Suprapubic skin (tissue), 4 donors: ENCODE measurements at places on chromosomes 7 and 10.

DNA sequence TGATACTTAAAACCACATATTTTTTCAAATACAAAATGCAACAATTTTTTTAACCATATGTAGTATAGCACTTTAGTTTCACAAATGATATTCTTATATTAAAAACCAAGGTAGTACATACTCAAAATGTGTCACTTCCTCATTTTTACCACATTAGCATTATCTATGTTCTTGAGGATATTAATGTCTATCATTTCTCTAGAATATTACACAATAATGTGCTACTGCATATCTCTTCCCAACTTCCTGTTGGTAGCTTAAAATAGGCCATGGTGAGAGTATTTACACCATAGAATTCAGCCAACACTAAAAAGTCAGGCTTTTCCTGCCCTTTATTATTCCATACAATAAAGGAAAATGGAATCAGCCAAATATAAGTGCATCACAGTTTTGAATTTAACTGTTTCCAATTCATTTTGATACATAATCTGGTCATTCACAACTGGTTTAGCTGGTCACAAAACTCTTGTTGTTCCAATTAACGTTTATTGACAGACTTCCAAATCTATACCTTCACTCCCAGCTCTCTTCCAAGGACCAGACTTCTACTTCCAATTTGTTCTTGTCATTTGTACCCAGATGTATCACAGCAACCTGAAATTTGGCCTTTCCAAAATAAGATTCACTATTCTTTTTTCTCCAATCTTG, 20.0 kb upstream of the LRRC17 start:
- H3K27me3 ChIP-seq, result no peaks in the 10 kb centered on the region
- H3K4me3 ChIP-seq, result no peak overlapping the region
- no peak overlapping the region for H3K27ac ChIP-seq
- H3K36me3 ChIP-seq, result no peaks in the 10 kb centered on the region

GRCh38 chr7:115477193-115477651, 553.3 kb downstream of the TFEC start:
- no peak overlapping the region for H3K27ac ChIP-seq
- H3K4me1 ChIP-seq, result peaks cover 15% of the 10 kb centered on the region
- H3K4me3 ChIP-seq, result peak overlapping the region; percentile 44
- H3K36me3 ChIP-seq, result no peaks in the 10 kb centered on the region

GRCh38 chr10:127196282-127197153, at the start of gene INSYN2A:
Gene INSYN2A, minus strand, starts transcription at chr10:127196591. Its CDS starts 20,196 bp downstream, at chr10:127176395.
- H3K4me3 ChIP-seq, result peak within 1 kb of the TSS; percentile 61
- peaks cover 9% of the 10 kb centered on the region for H3K27me3 ChIP-seq
- peaks cover 2% of the 10 kb centered on the region for H3K36me3 ChIP-seq
- H3K4me1 ChIP-seq, result peaks cover 24% of the 10 kb centered on the region
- no peak within 1 kb of the TSS for H3K27ac ChIP-seq

DNA sequence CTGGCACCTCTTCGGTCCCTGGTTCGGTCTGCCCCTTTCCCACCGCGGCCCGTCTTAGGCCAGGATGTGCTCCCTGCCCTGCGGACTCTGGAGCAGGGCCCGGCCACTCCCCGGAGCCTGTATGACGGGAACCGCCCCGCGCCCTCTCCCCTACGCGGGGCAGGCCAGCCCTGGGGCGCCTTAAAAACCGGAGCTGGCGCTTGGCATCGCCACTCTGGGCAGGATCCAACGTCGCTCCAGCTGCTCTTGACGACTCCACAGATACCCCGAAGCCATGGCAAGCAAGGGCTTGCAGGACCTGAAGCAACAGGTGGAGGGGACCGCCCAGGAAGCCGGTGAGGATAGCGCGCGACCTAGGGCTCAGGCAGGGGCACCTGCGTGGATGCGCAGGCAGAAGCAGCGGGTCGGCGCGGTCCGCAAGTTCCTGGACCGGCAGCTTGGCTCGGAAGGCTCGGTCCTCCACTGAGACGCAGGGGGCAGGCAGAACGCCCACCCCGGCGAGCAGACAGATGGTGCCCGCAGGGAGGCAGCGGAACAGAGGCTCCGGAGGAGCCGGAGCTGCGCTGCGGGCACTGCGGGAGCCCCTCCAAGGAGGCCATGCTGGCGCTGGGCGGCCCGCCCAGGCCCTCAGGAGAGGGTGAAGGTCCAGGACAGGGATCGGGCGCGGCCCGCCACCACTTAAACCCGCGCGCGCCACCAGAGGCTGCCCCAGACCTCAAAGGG, at the start of gene ADIRF:
TSS of gene ADIRF (plus strand) at position 212 of the 723 bp plus-strand sequence. CDS start at position 275, 63 bp downstream.
- no peaks in the 10 kb centered on the region for H3K27me3 ChIP-seq
- peak; percentile 88 for DNase-seq
- peak within 1 kb of the TSS; percentile 99 for H3K27ac ChIP-seq
- peak within 1 kb of the TSS; percentile 74 for H3K4me3 ChIP-seq
- H3K4me1 ChIP-seq, result peaks cover 88% of the 10 kb centered on the region

GRCh38 chr10:59898125-59898835, 8.1 kb downstream of the CCDC6 start:
- no peaks in the 10 kb centered on the region for H3K36me3 ChIP-seq
- no peaks in the 10 kb centered on the region for H3K27me3 ChIP-seq
- H3K4me3 ChIP-seq, result no peak overlapping the region
- DNase-seq, result no peak
- peak overlapping the region; percentile 17 for H3K27ac ChIP-seq

- H3K4me3 ChIP-seq, result no peak overlapping the region
- peaks cover 21% of the 10 kb centered on the region for H3K4me1 ChIP-seq
- DNase-seq, result no peak
- H3K36me3 ChIP-seq, result no peaks in the 10 kb centered on the region
- no peaks in the 10 kb centered on the region for H3K27me3 ChIP-seq
Measured at GRCh38 chr10:19952224-19953010, 136.2 kb downstream of the PLXDC2 start.

- DNase-seq, result no peak
- H3K27ac ChIP-seq, result peak overlapping the region; percentile 93
- peaks cover 49% of the 10 kb centered on the region for H3K4me1 ChIP-seq
- H3K27me3 ChIP-seq, result no peaks in the 10 kb centered on the region
Measured at GRCh38 chr10:73744664-73744975, 448 bp downstream of the SEC24C start.

GRCh38 chr10:20265146-20265545, 448.9 kb downstream of the PLXDC2 start:
- no peak overlapping the region for H3K27ac ChIP-seq
- H3K4me3 ChIP-seq, result no peak overlapping the region
- no peak for DNase-seq
- H3K4me1 ChIP-seq, result no peaks in the 10 kb centered on the region
- H3K36me3 ChIP-seq, result peaks cover 9% of the 10 kb centered on the region

- H3K27ac ChIP-seq, result no peak overlapping the region
- no peaks in the 10 kb centered on the region for H3K4me1 ChIP-seq
- H3K4me3 ChIP-seq, result no peak overlapping the region
- no peak for DNase-seq
Measured at GRCh38 chr10:60872451-60872850, 71.5 kb downstream of the RHOBTB1 start.

GRCh38 chr7:16234493-16235146, 186.7 kb downstream of the CRPPA start:
- no peak overlapping the region for H3K4me3 ChIP-seq
- H3K27ac ChIP-seq, result no peak overlapping the region
- no peaks in the 10 kb centered on the region for H3K27me3 ChIP-seq
- no peaks in the 10 kb centered on the region for H3K4me1 ChIP-seq
- DNase-seq, result no peak
- no peaks in the 10 kb centered on the region for H3K36me3 ChIP-seq

DNA sequence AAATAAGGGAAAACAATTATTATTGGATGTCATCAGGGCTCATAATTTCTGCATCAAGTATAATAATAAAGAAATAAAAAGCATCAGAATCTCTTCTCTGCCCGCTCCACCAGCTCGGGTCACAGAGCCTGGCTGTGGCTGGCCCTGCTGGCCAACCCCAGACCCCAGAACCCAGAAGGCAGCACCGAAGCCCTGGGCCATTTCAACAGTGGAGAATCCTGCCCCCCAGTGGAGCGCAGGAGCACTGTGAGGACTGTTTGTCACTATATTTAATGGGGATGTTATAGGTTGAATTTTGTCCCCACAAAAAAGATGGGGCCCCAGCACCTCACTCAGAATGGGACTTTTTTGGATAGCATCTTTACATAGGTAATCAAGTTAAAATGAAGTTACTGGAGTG, 27.3 kb downstream of the DENND11 start:
- no peaks in the 10 kb centered on the region for H3K27me3 ChIP-seq
- H3K4me1 ChIP-seq, result peaks cover 5% of the 10 kb centered on the region

DNA sequence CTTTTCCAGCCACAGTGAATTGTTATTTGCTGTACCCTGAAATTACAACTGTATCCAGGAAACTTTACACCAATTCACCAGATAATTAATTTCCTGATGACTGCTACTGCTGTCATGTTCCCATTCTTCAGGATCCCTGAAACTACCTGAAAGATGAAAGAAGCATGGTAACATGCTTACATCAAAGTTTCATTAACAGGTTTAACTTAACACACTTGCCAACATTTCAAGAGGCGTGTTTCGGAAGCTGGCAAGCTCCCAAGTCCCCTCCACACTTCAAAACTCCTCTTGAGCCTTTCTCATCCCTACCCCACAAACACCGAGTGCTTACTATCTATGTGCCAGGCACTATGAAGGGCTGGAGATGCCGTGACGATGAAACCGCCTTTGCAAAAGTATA, 88.6 kb downstream of the MPP7 start:
- peaks cover 6% of the 10 kb centered on the region for H3K4me1 ChIP-seq
- DNase-seq, result no peak
- no peaks in the 10 kb centered on the region for H3K36me3 ChIP-seq
- no peak overlapping the region for H3K4me3 ChIP-seq
- H3K27ac ChIP-seq, result no peak overlapping the region
- H3K27me3 ChIP-seq, result no peaks in the 10 kb centered on the region

GRCh38 chr10:124420254-124420653, 1.5 kb upstream of the OAT start:
- no peak overlapping the region for H3K27ac ChIP-seq
- H3K4me3 ChIP-seq, result no peak overlapping the region
- DNase-seq, result no peak
- H3K36me3 ChIP-seq, result no peaks in the 10 kb centered on the region
- no peaks in the 10 kb centered on the region for H3K27me3 ChIP-seq

DNA sequence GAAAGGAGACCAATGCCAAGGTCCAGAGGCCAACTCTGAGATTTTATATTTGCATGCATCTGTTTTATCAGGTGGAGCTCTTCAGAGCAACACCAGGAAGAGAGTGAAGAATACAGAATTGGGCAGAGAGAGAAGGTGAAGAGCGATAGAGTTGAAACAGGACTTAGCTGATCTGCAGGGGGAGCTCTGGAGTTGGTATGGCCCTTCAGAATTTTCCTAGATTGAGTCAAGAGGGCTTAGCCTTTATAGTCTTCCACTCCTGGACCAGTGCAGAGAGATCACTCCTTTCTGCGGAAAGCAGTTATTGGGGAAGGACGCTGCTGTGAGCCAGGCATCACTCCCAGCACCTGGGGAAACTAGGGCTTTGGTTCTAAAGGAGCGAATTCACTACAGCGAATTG, 105.0 kb upstream of the DGKB start:
- H3K4me1 ChIP-seq, result no peaks in the 10 kb centered on the region
- no peaks in the 10 kb centered on the region for H3K27me3 ChIP-seq
- H3K36me3 ChIP-seq, result no peaks in the 10 kb centered on the region
- H3K27ac ChIP-seq, result no peak overlapping the region
- DNase-seq, result no peak

GRCh38 chr7:156819733-156820295, 73.2 kb downstream of the LMBR1 start:
- no peak overlapping the region for H3K27ac ChIP-seq
- no peak overlapping the region for H3K4me3 ChIP-seq
- H3K36me3 ChIP-seq, result peaks cover 7% of the 10 kb centered on the region
- H3K27me3 ChIP-seq, result no peaks in the 10 kb centered on the region

DNA sequence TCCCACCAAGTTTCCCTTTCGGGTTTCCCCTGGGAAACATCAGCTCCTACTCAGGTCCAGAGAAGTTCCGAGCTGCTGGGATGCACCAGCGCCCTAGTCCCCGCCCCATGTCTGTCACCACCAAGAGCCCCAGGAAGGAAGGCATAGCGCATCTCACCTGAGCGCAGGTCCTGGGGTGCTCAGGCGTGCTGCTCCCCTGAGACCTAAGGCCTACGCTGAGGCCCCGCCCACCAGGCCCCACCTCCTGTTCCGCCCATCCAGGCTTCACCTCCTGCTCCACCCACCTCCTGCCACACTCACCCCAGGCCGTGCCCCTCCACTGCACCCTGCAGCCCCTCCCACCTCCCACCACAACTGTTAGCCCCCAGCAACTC, 1.2 kb upstream of the TFR2 start:
- no peaks in the 10 kb centered on the region for H3K4me1 ChIP-seq
- H3K27me3 ChIP-seq, result peaks cover 38% of the 10 kb centered on the region
- no peaks in the 10 kb centered on the region for H3K36me3 ChIP-seq
- no peak overlapping the region for H3K4me3 ChIP-seq
- no peak for DNase-seq

DNA sequence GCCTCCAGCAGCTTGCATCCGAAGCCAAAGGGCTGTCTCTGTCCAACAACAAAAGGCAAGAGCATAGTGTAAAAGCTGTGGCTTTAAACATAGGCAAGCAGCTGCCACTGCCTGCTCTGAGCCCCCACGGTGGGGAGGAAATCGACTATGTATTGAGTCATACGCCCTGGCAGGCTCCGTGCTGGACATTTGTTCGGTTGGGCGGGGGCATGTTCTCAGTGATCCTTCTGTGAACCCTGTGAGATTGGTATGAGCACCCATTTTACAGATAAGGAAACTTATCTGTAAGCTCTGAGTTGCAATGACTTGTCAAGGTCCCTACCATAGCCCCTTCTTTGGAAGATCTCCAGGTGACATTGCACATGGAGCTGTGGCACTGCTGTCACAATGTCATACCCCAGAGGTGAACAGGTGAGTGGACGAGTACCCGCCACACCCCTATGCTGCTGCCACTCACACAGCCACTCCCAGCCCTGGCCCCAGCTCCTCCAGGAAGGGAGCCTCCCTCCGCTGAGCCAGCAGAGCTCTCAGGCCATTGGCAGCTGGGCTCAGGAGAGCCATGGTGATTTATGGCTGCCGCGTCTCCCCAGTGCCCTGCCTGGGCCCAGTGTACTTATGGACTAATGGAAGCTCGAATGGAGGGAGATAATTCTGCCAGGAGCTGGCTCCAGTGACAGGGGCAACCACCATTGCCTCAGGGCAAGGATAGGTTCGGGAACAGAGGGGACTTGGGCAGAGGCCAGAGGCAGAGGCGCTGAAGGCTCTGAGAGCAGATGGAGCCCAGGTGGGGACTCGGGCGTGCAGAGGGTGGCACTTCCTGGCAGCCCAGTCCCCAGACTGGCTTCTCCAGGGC, 43.7 kb downstream of the UNC5B start:
- H3K36me3 ChIP-seq, result no peaks in the 10 kb centered on the region
- DNase-seq, result no peak
- no peak overlapping the region for H3K4me3 ChIP-seq
- no peak overlapping the region for H3K27ac ChIP-seq
- no peaks in the 10 kb centered on the region for H3K27me3 ChIP-seq

GRCh38 chr10:66180581-66181318, 745.1 kb upstream of the LRRTM3 start:
- H3K27ac ChIP-seq, result no peak overlapping the region
- DNase-seq, result no peak
- H3K27me3 ChIP-seq, result no peaks in the 10 kb centered on the region
- H3K36me3 ChIP-seq, result no peaks in the 10 kb centered on the region
- no peaks in the 10 kb centered on the region for H3K4me1 ChIP-seq
- no peak overlapping the region for H3K4me3 ChIP-seq

- DNase-seq, result peak; percentile 55
- peaks cover 12% of the 10 kb centered on the region for H3K4me1 ChIP-seq
- H3K27ac ChIP-seq, result no peak overlapping the region
- no peaks in the 10 kb centered on the region for H3K27me3 ChIP-seq
Measured at GRCh38 chr7:76515999-76516443, 5.7 kb downstream of the UPK3B start.

- no peak for DNase-seq
- H3K4me3 ChIP-seq, result no peak overlapping the region
- H3K36me3 ChIP-seq, result no peaks in the 10 kb centered on the region
- no peaks in the 10 kb centered on the region for H3K4me1 ChIP-seq
- H3K27me3 ChIP-seq, result no peaks in the 10 kb centered on the region
Measured at GRCh38 chr7:112986256-112987031, 100.2 kb downstream of the GPR85 start.
